ENCODE measurements at places on chromosomes 1 and 21.

DNA sequence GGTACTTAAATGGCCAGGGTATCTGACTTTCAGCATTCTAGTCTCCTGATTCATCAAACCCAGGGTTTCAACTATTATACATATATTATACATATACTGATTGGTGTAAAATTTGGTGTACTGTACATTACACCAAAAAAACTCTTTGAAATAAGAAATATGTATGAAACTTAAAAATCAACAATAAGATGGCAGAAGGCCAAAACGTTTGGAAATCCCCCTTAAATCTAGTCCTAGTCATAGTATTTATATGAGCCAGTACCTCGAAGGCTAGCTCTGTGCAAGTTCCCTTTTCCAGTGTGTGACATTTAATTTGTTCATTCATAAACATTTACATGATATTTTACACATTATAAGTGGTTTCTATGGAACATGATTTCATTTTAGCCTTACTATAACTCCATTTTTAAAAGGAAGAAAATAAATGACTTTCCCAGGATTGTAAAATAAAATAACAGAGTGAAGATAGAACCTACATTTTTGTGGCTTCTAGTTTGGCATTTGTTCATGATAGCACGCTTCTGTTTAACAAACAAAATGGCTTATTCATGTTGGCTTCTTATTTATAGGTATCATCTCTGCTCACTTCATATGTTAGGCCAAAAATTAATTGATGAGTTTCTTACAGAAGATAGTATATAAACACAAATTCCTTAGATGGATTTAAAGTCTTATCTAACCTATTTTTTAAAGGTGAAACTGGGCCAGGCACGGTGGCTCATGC, 18.8 kb upstream of the ZNF281 start:
- H3K4me3 ChIP-seq: no peak overlapping the region
- no peak overlapping the region for H3K27ac ChIP-seq
- DNase-seq: no peak
- no peaks in the 10 kb centered on the region for H3K36me3 ChIP-seq
- no peaks in the 10 kb centered on the region for H3K27me3 ChIP-seq

DNA sequence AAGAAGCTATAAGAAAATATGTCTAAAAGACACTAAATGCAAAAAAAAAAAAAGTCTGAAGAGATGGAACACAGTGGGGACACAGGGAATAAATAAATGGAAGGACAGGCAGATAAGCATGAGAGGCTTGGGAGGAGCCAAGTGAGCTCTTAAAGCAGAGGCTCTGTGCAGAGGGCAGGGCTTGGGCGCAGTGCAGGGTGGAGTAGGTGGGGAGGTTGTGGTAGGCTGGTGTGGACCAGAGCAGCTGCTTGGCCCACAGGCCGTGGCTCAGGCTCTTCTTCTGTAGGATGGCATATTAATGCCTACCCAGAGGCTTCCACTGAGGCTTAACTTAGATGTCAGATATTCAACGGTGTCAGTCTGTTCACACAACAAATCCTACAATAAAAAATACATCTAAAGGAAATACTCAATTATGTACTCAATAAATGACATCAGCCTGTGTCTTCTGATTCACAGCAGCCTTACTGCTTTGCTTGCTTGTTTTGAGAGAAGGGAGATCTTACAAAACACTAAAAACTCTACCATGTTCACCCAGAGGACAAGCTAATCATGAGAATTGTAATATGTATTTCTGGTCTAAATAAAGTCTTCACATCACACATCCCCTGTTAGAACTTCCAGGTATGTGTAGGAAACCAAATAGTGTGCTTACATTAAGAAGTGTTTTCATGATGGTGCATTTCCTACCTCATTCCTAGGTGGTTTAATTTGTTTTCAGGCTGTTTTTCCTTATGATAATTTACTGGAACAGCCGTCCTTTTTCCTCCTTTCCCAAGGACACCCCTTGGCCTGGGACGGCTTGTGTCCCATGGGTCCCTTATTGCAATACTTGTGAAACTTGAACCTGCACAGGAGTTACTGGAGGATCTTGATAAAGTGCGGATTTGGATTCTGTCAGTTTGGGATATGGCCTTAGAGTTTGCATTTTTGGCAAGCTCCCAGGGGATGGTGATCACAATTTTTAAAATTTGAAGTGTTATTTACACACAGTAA, 24.9 kb downstream of the DIP2A start:
- H3K4me3 ChIP-seq: no peak overlapping the region
- no peak for DNase-seq
- no peaks in the 10 kb centered on the region for H3K4me1 ChIP-seq
- no peak overlapping the region for H3K27ac ChIP-seq

GRCh38 chr1:245319094-245319493, 164.3 kb downstream of the KIF26B start:
- H3K27me3 ChIP-seq: no peaks in the 10 kb centered on the region
- H3K4me1 ChIP-seq: peaks cover 24% of the 10 kb centered on the region
- no peaks in the 10 kb centered on the region for H3K36me3 ChIP-seq
- DNase-seq: no peak

DNA sequence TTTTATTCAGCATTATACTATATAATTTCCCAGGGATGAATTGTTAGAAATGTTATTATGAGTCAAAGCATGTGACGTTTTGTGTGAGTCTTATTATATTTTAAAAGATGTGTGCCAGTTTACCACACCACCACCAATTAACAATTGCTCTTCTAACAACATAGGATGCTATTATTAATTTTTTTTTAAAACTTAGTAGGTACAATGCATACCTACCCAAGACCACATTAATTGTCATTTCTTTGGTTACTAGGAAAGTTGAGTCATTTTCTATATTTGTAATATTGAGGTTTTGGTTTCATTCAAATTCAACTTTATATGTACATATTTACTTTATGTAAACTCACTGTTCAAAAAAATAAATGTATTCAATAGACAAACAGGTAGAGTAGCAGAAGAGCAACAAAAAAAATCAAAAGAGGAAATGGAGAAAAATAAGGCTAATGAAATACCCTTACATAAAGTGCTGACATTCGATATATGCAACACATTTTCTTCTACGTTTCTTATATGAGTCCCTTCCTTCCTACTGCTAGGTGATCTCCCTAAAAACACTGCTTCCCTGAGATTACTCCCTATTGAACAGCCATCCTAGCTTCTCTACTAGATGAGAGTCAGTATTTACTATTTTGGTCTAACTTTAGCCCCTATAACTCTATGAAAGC, 9.6 kb downstream of the GCLM start:
- H3K36me3 ChIP-seq: peaks cover 5% of the 10 kb centered on the region
- no peak overlapping the region for H3K4me3 ChIP-seq
- H3K27ac ChIP-seq: no peak overlapping the region
- H3K4me1 ChIP-seq: peaks cover 8% of the 10 kb centered on the region

- no peak overlapping the region for H3K27ac ChIP-seq
- H3K4me1 ChIP-seq: peaks cover 5% of the 10 kb centered on the region
- no peak overlapping the region for H3K4me3 ChIP-seq
- H3K36me3 ChIP-seq: peaks cover 38% of the 10 kb centered on the region
- H3K27me3 ChIP-seq: no peaks in the 10 kb centered on the region
These were observed 11.6 kb downstream of the ENO1 start for GRCh38 chr1:8866792-8867415.

DNA sequence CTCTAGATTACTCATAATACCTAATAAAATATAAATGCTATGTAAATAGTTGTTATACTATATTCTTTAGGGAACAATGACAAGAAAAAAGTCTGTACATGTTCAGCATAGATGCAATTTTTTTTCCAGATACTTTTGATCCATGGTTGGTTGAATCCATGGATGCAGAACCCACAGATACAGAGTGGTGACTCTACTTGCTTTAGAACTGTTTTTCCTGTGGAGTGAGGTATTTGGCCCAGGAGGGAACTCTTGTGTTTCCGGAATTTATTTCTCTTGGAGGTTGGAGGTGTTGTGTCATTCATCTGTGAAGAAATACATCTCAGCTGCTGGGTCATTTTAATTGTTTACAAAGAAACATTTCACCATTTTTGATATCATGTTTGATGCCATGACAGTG, 28.7 kb downstream of the TMEM200B start:
- peaks cover 29% of the 10 kb centered on the region for H3K36me3 ChIP-seq
- no peak overlapping the region for H3K4me3 ChIP-seq
- H3K27ac ChIP-seq: no peak overlapping the region
- H3K27me3 ChIP-seq: no peaks in the 10 kb centered on the region

DNA sequence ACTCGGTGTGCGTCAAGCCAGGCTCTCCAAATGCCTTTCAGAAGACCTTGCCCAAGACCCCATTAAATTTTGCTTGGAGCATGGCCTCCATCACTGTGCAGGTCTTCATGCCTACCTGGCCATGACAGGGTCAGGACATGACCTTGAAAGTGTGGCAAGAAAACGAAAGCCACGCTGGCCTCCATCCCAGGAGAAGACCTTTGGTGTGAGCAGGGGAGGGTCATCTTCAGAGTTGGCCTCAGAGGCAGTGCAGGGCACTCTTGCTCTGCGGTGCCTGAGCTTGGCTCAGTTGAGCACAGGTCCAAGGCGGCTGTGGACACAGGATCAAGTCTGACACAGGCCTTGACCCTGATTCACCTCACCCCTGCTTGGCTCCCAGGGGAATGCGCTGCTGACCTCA, 181.4 kb upstream of the TMEM51 start:
- peaks cover 2% of the 10 kb centered on the region for H3K4me1 ChIP-seq
- no peak overlapping the region for H3K4me3 ChIP-seq
- no peaks in the 10 kb centered on the region for H3K27me3 ChIP-seq
- H3K27ac ChIP-seq: no peak overlapping the region

- H3K27ac ChIP-seq: no peak overlapping the region
- H3K4me3 ChIP-seq: no peak overlapping the region
- no peaks in the 10 kb centered on the region for H3K36me3 ChIP-seq
- DNase-seq: no peak
- H3K4me1 ChIP-seq: no peaks in the 10 kb centered on the region
These were observed 589.7 kb downstream of the LMO4 start for GRCh38 chr1:87918398-87918797.

- no peaks in the 10 kb centered on the region for H3K36me3 ChIP-seq
- no peaks in the 10 kb centered on the region for H3K4me1 ChIP-seq
- H3K27me3 ChIP-seq: peaks cover 23% of the 10 kb centered on the region
- no peak overlapping the region for H3K4me3 ChIP-seq
These were observed 249.2 kb downstream of the MATN1 start for GRCh38 chr1:30473922-30474817.

- H3K27me3 ChIP-seq: peaks cover 20% of the 10 kb centered on the region
- no peak overlapping the region for H3K4me3 ChIP-seq
- no peak for DNase-seq
These were observed 38.3 kb downstream of the CD34 start for GRCh38 chr1:207872621-207873020.

DNA sequence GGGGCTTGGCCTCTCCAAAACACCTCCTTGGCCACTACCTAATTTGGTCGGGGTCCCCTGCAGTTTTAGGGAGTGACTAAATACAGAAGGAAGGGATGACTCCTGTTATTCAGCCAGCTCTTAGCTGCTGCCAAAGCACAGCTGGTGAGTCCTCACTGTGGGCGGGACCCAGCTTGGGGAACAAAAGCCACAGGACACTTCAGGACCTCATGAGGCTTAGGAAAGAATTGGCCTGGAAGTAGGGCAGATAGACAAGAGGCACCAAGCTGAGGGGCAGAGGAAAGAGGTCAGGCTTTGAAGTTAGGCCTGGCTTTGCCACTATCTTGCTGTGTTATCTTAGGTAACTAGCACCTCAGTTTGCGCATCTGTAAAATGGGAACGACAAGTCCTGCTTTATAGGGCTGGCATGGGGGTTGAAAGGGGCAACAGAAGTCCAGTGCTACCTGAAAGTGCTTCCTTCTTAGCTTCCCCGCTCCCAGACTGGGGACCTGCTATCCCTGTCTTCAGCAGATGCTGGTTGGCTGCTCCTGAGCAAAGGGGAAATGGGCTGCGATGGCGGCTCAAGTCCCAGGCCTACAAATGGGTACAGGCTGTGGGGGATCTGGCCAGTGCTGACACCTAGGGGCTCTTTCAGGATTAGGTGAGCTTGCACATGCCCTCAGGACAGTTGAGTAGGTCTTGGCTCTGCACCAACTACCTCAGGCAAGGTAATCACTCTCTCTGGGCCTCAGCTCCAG, 15.7 kb downstream of the IFI6 start:
- DNase-seq: no peak
- H3K27me3 ChIP-seq: peaks cover 21% of the 10 kb centered on the region
- H3K4me3 ChIP-seq: no peak overlapping the region
- H3K27ac ChIP-seq: no peak overlapping the region

GRCh38 chr1:97787231-97787630, 133.6 kb downstream of the DPYD start:
- H3K27me3 ChIP-seq: no peaks in the 10 kb centered on the region
- H3K4me1 ChIP-seq: no peaks in the 10 kb centered on the region
- DNase-seq: no peak
- no peaks in the 10 kb centered on the region for H3K36me3 ChIP-seq
- no peak overlapping the region for H3K27ac ChIP-seq

GRCh38 chr21:17901458-17902079, 82.4 kb upstream of the C21orf91 start:
- no peaks in the 10 kb centered on the region for H3K4me1 ChIP-seq
- H3K27me3 ChIP-seq: no peaks in the 10 kb centered on the region
- no peak overlapping the region for H3K4me3 ChIP-seq
- no peak overlapping the region for H3K27ac ChIP-seq

- DNase-seq: no peak
- no peaks in the 10 kb centered on the region for H3K36me3 ChIP-seq
- peaks cover 9% of the 10 kb centered on the region for H3K27me3 ChIP-seq
- no peak overlapping the region for H3K4me3 ChIP-seq
These were observed 240.1 kb downstream of the RHOU start for GRCh38 chr1:228975238-228975907.

- peak overlapping the region; percentile 97 for H3K27ac ChIP-seq
- no peak for DNase-seq
- peaks cover 1% of the 10 kb centered on the region for H3K36me3 ChIP-seq
- H3K4me1 ChIP-seq: peaks cover 79% of the 10 kb centered on the region
- no peaks in the 10 kb centered on the region for H3K27me3 ChIP-seq
- no peak overlapping the region for H3K4me3 ChIP-seq
These were observed 27.4 kb downstream of the DUSP10 start for GRCh38 chr1:221714227-221715152.

- DNase-seq: no peak
- H3K4me1 ChIP-seq: peaks cover 55% of the 10 kb centered on the region
- peak overlapping the region; percentile 100 for H3K27ac ChIP-seq
- H3K27me3 ChIP-seq: no peaks in the 10 kb centered on the region
These were observed 3.2 kb downstream of the ID3 start for GRCh38 chr1:23555986-23556634.

GRCh38 chr1:212899845-212900244, 41.8 kb downstream of the FLVCR1 start:
- H3K27me3 ChIP-seq: no peaks in the 10 kb centered on the region
- no peaks in the 10 kb centered on the region for H3K4me1 ChIP-seq
- H3K27ac ChIP-seq: no peak overlapping the region
- no peak for DNase-seq
- H3K36me3 ChIP-seq: peaks cover 45% of the 10 kb centered on the region
- no peak overlapping the region for H3K4me3 ChIP-seq

DNA sequence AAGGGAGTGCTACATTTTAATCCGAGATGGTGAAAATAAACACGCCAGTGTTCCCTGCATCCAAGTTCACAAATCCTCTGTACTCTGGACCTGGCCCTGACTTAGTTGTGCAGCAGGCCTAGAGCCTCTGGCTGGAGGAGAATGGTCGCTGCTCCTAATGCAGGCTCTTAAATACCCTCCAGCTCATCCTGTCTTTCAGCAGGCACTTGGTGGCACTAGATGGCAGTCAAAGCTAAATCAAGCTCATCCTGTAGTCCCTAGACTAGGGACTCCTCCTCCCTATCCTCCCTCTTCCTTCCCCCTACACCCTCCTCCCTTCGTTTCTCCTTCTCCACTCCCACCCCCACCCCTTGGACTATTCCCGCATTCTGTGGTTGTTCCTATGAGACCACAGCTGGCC, 41.6 kb upstream of the MTR start:
- peaks cover 1% of the 10 kb centered on the region for H3K4me1 ChIP-seq
- no peak for DNase-seq
- H3K27me3 ChIP-seq: peaks cover 37% of the 10 kb centered on the region
- H3K27ac ChIP-seq: no peak overlapping the region

- no peaks in the 10 kb centered on the region for H3K36me3 ChIP-seq
- H3K27ac ChIP-seq: no peak overlapping the region
- no peaks in the 10 kb centered on the region for H3K27me3 ChIP-seq
- H3K4me3 ChIP-seq: no peak overlapping the region
- DNase-seq: no peak
These were observed 2.9 kb downstream of the CD1B start for GRCh38 chr1:158328426-158328825.
